Activated T-helper 1 cell treated with anti-CD3 and anti-CD28 coated beads, Interleukin-2, amount 50 U/mL, for 16 hours (primary cell): ENCODE measurements at places on chromosomes 2 and 18.

GRCh38 chr2:108403494-108403893 is 25.7 kb downstream of the SULT1C4 start:
- DNase-seq = no peak

GRCh38 chr2:109065391-109065734 is 63.6 kb upstream of the SH3RF3 start:
- no peak for DNase-seq

GRCh38 chr18:50749421-50749820 is 70.4 kb downstream of the MRO start:
- DNase-seq = no peak

DNA sequence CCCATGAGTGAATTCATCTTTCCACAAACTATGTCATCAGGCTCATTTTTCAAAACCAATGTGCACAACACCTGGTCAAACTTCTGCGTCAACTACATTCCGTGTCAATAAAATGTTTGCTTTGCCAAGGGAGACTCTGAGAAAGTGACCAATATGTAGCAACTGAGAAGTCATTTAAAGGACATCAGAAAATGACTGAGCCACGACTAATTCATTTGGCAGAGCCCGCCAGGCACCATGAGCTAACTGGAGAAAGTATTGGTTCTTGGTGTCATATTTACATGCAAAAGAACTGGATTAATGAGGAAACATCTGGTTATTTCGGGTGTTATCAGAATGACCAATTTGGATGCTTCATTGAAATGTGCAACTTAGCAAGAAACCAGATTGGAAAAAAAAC is 7.2 kb downstream of the RND3 start:
- DNase-seq = no peak

DNA sequence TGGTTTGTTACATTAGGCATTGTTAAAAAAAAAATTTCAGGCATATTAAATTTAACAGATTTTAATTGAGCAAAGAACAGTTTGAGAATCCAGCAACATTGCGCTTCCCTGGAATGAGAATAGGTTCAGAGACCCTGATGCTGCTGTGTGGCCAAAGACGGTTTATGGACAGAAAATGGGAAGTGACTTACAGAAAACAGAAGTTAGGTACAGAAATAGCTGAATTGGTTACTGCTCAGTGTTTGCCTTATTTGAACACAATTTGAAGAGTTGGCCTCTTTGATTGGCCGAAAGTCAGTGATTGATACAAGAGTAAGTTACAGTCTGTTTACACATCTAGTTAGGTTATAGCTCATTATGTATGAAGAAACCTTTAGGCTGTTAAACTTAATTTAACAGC is 6.0 kb upstream of the NEDD4L start:
- DNase-seq = no peak
